ENCODE measurements at places on chromosomes 16 and 17. TPM values are rescaled to one million over a fixed set of nuclear protein-coding genes. Genes with fewer than 3 reads are reported as not detected.

Gene GNG13
- total RNA-seq: not detected

Gene ZFP3
- total RNA-seq: 15.8 TPM

GRCh38 chr17:44992242-44992939 lies 24.3 kb upstream of the C1QL1 start:
- DNase-seq: no peak

- peak; percentile 75 for DNase-seq
These were observed 488 bp downstream of the TFAP4 start for GRCh38 chr16:4272114-4272956.

- DNase-seq: no peak
These were observed 42.3 kb downstream of the TNRC6A start for GRCh38 chr16:24771779-24772157.

GRCh38 chr16:89623511-89624261 lies 10.2 kb downstream of the DPEP1 start:
- DNase-seq: no peak

DNA sequence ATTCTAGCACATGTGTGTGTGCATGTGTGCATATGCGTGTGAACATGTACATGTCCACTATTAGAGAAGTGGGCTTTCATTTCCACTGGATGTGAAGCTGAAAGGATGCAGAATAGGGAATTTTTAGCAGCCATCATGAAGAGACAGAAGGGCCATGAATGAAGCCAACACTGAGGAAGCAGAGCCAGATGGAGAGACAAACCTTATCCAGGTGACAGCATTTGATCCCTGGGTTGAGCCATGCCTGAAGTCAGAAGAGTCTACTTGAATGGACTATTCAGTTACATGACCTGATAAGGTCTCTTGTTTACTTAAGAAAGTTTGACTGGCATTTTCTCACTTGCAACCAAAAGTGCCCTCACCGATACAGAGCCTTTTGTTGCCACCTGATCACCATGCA lies 88.4 kb downstream of the ASIC2 start:
- DNase-seq: no peak

- no peak for DNase-seq
These were observed 2.6 kb downstream of the WSB1 start for GRCh38 chr17:27296428-27296979.

DNA sequence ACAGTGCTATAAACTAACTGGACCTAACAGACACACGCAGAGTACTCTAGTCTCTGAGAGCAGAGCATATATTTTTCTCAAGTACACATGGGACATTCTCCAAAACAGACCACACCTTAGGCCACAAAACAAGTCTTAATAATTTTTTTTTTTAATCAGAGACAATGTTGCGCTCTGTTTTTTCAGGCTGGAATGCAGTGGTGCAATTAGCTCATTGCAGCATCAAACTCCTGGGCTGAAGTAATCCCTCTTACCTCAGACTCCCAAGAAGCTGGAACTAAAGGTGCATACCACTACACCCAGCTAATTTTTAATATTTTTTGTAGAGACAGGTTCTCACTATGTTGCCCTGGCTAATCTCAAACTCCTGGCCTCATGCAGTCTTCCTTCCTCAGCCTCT lies 37.7 kb downstream of the ULK2 start:
- DNase-seq: no peak

- no peak for DNase-seq
These were observed 2.1 kb upstream of the MAF start for GRCh38 chr16:79602628-79603014.

DNA sequence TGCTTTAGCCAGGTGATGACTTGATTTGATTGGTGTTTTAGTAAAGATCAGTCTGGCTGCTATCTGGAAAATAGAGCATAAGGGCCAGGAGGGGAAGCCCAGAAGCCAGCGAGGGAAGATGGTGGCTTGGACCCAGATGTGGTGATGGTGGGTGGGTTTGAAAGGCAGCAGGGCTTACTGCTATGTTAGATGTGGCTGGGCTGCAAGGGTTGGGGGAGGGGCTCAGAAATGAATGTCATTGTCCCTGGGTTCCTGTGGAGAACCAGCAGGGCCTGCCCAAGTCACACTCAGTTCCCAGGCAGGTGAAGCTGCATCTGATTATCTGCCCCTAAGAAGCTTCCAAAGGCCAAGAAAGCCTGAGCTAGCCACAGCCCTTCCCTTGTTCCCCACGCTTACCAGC lies 71.7 kb upstream of the BRD7 start:
- no peak for DNase-seq

DNA sequence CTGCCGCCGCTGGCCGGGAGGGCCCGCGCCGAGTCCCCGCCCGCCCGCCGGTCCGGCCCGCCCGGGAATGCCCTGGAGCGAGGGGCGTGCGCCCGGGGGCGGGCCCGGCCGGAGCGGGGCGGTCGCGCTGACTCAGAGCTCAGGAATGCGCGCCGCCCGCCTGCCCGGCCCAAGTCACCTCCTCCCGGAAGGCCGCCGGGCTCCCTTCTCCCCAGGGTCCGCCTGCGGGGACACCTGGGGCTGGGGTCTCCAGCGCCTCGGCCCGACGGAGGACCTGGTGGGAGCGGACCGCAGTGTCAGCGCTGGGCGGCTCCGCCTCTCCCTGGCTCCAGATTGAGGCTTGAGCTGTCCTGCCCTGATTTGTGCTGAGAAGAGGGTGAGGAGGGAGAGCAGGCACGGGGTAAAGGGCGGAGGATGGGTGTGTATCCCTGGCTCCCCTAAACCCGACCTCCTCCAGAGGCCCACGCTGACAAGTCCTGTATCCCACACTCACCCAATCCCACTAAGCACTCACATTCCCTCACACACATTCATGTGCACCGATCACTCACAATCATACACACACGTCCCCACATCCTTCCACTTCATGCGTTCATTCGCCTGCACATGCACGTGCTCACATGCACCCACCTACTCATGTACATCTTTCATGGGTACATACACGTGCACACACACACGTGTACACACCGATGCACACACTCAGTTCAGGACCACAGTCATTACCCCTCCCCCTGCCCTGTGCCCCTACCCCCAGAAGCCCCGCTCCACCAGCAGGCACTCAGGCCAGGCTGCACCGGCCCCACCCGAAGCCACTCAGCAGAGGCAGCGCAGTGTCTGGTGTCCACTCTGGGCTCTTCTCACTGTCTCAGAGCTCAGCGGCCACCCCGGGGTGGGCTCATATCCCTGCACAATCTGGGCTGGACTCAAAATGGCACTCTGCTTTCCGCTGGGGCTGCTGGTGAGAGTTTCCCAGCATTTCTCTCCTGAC lies at the start of gene RHBDF1:
RHBDF1 (minus strand) TSS at position 71 of the 988 bp plus-strand sequence. CDS start 7,616 bp downstream, outside the sequence.
- DNase-seq: peak; percentile 32

DNA sequence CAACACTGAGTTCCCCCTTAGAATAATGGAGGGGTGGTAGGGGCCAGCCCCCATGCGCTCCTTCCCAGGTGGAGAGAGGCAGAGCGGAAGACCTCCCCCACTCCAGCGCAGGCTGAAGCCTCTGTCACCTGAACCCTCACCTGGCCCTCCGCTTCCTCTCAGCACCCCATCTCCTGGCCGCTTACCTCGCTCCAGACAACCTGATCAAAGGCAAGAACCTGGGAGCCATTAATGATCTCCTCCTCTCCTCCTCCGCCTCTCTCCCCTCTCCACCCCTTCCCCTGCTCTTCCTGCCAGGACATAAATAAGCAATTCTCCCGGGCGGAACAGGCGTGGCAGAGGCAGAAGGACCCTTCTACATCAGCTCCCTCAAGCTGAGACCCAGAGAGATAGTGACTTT lies 110.2 kb upstream of the LHX1 start:
- DNase-seq: no peak

GRCh38 chr17:48981927-48982539 lies 13.6 kb upstream of the GIP start:
- no peak for DNase-seq

DNA sequence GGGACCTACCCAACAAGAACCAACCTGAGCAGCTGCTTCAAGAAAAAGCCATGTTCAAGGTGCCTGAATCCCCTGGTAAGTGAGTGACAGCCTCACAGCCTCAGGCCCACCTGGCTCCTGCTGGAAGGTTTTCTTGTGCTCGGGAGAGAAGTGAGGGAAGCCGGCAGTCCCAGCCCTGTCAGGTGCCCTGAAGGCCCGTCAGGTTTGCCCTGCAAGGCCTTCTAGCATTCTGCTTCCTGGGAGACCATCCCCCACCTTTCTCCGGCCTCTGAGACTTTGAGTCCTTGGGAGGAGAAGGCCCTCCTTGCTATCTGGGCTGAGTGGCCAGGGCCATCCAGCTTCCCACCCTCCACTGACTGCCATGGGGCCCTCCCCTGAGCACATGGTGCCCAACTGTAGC lies 166.7 kb upstream of the ZNF267 start:
- no peak for DNase-seq

DNA sequence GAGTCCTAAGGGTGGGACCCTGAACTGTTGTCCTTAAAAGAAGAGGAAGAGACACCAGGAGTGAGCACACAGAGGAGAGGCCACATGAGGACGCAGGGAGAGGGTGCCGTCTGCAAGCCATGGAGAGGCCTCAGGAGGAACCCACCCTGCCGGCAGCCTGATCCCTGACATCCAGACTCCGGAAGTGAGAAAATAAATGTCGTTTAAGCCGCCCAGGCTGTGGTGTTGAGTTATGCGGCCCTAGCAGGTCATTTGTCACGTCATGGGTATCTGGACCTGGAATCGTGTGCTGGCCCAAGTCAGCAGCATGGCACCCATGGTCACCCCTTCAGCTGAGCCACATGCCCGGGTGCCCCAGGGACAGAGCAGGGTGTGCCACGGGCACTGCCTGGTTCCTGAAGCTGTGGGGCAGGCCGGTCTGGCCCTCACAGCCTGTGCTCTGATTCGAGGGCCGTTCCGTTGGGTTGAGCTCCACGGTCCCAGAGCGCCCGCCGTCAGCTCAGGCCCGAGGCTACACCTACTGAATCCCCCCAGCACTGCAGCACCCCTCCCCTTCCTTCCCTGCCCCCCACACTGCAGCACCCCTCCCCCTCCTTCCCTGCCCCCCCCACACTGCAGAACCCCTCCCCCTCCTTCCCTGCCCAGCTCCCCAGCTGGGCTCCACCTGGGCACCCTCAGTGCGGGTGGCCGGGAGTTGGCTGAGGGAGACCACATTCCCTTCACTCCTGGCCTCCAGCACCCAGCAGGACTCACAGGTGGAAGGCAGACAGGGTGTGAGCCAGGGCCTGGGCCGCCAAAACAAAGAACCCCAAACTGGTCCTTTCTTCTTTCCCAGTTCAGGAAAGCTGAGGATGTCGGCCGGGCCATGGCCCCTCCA lies 2.7 kb upstream of the CCDC57 start:
- peak; percentile 46 for DNase-seq

DNA sequence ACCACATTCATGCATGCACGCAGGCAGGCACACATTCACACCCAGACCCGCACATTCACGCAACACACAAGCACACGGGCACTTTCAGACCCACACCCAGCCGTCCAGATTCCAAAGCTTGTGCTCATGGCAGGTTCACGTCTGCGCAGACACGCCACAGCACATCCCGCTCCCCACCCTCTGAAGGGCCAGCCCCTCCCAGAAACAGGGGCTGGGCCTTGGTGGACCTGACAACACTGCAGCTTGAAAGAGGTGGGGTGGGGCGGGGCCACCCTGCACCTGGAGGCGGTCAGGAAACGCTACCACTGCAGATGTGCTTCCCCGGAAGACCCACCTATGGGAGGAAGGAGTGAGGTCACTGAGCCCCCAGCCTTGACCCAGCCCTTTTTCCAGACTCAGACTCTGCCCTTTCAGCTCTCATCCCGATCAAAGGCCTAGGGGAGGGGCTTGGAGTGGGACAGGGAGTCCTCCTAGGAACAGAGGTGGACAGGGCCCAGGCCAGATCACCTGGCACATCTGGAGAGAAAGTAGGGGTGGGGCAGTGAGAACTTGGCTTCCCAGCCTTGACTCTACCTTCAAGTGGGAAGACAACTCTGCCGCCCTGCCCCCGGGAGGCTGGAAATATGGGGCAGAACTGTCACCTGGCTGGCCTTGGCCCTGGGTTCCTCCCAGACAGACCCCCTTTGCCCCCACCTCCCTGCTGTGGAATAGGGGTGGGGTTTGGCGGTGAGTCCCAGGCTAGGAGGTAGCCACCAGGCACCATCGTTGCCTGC lies 11.0 kb downstream of the P3H4 start:
- DNase-seq: peak; percentile 38

DNA sequence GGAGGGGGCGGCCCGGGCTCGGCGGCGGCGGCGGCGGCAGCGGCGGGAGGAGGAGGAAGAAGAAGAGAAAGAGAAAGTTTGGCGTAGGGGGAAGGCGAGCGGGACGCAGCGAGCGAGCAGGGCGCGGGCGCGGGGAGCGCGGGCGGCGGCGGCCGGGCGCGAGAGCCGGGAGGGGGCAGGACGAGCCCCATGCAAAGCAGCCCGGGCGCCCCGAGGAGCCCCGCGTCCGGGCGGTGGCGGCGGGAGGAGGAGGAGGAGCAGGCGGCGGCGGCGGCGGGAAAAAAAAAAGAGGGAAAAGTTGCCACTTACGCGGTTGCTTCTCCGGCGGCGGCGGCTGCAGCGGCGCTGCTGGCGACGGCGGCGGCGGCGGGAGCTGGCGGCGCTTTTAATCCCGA lies 10.3 kb upstream of the ZFHX3 start:
- DNase-seq: peak; percentile 74

DNA sequence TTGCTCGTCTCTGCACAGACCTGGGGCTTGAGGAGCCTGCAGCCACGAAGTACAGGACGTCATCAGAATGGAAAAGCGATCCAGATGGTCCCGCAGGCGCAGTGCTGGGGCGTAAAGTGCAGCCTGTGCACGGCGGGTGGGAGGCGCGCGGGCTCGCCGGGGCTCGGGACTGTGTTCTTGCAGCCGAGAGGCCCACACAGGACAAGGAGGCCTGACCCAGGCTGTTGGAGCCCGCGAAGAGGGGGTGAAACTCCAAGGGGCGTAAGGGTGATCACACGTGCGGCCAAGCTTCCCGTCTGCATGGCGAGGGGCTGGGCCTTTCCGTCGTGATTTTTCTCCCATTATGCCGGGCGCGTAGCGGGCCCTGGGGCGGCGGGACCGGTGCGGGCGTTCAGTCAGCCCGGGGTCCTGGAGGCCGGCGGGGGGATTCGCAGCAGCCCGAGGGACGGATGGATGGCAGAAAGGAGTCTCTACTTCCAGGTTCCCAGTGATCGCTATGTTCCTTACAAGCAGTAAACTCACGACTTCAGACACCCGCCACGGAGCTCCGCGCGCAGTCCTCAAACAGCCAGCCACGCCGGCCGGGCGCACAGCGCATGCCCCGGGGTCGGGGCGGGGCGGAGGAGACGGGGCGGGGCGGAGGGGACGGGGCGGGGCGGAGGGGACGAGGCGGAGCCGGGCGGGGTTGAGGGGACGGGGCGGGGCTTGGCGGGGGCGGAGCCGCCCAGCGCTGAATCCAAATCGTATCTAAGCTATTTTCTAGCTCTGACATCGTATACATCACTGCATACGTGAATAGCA lies 141.0 kb upstream of the KCNJ18 start:
- DNase-seq: peak; percentile 83

- no peak for DNase-seq
These were observed 24.5 kb downstream of the PIK3R5 start for GRCh38 chr17:8940866-8941471.

GRCh38 chr17:6257336-6257735 lies 177.6 kb downstream of the AIPL1 start:
- no peak for DNase-seq

- DNase-seq: peak; percentile 52
These were observed 790 bp downstream of the NCBP3 start for GRCh38 chr17:3845291-3845620.
